ENCODE measurements at places on chromosomes 2 and 18. TPM values are rescaled to one million over a fixed set of nuclear protein-coding genes. Genes with fewer than 3 reads are reported as not detected.
A peak's percentile ranks its signal among the peaks of the same experiment; 100 is the strongest.

DNA sequence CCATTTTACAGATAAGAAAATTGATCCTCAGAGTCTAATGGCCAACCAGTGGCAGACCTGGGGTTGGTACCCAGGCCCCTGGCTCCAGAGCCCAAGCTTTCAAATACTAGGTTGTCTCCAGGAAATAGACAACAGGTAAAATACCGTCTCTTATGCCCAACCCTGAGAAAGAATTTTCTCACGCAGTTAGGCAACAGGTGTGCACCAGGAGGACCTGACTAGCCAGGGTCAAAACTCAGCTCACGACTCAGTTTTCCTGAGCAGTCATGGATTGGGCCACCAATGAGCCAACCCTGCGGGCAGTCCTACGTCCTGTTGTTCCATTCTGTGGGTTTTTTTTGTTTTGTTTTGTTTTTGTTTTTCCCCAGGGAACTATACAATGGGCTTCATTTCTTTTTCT, 13.5 kb downstream of the TRIB2 start:
- no peak for DNase-seq

DNA sequence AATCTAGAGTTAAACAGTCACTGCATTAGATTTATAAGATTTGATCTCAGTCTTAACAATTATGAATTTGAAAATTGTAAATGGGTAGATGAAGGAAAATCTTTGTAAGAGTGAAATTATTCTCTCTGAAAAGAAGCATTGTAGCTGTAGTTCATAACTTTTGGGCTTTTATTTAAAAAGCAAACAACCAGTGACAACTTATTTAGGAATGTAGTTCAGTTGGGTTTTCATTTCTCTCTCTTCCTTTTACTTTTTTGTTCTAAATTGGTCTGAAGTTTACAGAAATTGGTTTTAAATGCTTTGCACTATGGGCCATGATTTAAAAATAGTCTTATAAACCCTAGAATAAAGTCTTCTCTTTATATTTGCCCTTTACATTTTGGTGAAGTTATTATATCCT, 296.6 kb downstream of the GULP1 start:
- DNase-seq: no peak

- no peak for DNase-seq
Measured at GRCh38 chr18:3358310-3358709, 91.7 kb upstream of the TGIF1 start.

DNA sequence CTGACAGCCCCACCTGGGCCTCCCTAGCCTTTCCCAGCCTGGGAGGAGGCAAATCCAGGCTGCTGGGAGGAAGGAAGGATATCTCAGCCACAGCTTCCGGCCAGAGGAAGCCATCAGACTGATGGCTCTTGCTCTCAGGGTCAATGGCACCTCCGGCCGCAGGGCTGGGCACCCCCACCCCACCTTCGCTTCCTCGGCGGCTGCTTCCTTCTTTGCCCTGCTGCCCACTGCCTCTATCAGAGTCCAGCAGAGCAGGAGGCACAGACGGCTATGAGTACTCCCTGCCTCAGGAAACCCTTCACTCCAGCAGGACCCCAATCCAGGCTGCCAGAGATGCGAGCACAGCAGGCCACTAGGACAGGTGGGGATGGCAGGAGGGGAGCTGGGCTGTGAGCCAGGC, 3.3 kb downstream of the SEMA4C start:
- no peak for DNase-seq

- no peak for DNase-seq
Measured at GRCh38 chr2:134582547-134582899, 136.3 kb downstream of the TMEM163 start.

GRCh38 chr2:105584435-105585010, 160.2 kb upstream of the NCK2 start:
- no peak for DNase-seq

GRCh38 chr2:121329786-121330185, 44.8 kb upstream of the TFCP2L1 start:
- no peak for DNase-seq

GRCh38 chr18:13501891-13502290, 224.5 kb downstream of the FAM210A start:
- DNase-seq: no peak

GRCh38 chr18:75280427-75281280, 70.1 kb downstream of the TSHZ1 start:
- DNase-seq: no peak

DNA sequence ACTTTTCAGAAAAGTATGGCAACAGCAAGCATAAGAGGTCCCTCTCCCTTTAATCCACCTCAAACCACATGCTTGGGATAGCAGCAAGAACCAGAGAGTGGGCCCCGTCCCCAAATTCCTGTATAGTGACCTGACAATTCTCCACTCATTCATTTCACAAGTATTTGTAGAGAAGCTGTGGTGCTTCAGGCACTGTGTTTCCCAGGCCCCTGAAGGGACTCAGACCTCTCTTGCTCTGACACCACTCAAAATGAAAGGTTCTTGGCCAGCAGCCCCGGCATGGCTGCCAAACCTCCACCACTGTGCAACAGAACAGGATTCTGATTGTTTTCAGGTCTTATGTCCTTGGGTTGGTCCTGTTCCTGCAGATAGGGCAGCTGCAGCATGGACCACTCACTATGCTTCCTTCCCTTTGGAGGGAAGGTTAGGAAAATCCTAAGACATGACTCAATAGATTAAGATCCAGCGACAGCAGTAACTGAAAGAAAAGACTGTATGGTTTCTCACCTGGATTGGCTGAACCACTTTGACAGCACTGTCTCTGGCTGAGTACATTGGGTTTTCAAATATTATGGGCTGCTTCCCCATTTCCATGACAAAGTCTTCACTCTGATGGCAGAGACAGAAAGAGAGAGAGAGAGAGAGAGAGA, 67.6 kb downstream of the DHRS9 start:
- DNase-seq: no peak

DNA sequence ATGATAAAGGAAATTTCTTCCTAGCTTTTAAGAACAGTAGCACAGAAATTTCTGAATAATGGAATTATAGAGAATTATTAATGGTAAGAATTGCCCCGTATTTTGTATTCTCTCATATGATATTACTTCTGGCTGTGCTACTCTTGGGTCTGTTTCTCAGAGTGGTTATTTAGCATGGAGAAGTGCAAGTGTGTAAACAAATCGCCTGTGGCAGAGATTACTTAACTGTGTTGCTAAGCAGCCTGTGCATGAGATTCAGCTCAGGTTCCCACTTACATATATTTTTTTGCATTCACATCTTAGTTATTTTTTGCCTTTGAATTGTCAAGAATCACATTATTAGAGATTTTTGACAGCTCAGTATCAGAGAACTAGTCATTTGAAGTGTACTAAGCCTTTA, 80.1 kb upstream of the NFATC1 start:
- DNase-seq: no peak

- no peak for DNase-seq
Measured at GRCh38 chr2:143422681-143423080, 293.5 kb downstream of the ARHGAP15 start.

GRCh38 chr2:144935191-144935590, 415.3 kb upstream of the ZEB2 start:
- no peak for DNase-seq

DNA sequence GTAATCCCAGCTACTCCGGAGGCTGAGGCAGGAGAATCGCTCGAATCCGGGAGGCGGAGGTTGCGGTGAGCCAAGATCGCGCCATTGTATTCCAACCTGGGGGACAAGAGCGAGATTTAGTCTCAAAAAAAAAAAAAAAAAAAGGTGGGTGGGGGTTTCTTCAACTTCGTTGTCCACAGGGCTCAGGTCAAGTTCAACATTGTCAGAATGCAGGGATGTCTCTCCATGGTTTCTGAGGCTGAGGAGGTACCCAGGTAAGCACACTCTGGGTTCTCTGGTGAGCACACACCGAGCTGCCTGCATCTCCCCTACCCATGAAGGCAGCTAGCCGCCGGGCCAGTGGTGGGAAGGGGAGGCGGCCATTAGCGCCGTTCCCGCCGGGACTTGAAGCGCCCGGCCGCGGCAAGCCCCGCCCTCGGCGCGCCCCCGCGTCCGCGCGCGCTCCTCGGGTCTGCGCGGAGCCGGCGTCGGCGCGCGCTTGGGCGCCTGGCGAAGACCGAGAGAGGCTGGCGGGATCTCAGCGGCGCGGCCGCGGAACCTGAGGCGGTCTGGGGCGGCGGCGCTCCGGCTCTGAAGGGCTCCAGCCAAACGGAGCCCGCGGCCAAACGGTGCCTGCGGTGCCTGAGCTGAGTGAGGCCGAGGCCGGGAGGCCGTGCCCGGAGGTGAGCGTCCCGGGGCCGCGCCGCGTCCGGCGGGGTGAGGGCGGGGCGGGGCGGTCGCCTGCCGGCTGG, at the start of gene UBXN2A:
Gene UBXN2A (plus strand): TSS at position 477 of the 731 bp plus-strand sequence. CDS start 17,852 bp downstream, outside the sequence.
- DNase-seq: peak; percentile 87

DNA sequence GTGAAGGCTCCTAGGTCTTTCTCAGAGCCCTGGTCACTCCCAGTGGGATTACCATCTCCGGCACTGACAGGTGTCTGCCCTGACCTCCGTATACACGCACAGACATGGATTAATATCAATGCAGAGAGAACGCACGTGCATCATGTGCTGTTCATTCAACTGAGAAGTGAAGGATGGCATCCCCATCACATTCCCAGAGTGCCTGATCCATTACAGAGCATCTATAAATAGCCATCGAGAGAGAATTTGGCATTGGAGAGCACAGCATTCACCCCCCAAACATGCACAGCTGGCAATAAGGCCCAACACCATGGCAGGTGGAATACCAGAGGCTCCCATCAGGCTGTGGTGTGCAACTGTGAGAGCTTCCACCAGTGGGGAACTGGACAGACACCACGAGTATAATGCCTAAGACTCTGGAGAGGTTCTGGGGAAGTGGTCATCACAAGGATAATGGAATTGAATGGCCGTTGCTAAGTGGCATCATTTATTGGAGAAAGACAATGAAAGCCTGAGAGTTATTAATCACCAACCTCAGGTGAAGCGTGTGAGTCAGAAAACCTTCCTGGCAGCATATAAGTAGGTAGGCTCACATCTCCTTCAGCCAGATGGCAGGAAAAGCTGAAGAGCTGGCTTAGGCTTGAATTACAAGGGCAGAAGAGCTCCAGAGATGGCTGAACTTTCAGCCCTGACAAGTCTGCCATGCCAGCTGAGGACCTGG, 244.5 kb upstream of the ID2 start:
- DNase-seq: no peak

GRCh38 chr2:119240311-119241204, 16.9 kb downstream of the STEAP3 start:
- DNase-seq: no peak

DNA sequence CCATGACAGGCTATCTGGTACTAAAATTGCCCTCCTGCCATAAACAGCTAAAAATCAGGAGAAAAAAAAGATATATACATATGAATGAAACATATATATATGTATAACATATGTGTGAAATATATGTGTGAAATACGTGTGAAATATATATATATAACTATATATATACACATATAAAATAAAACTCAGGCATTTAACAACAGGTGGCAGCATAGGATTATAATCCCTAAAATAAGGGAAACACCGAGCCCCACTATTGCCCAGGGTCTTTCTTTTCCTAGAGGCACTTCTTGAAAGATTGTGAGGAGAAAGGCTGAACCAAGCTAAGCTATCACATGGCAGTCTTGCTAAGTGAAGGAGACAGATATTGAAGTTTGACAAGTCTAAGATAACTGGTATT, 65.9 kb upstream of the CYTIP start:
- DNase-seq: no peak

GRCh38 chr2:49265471-49265870, 111.2 kb upstream of the FSHR start:
- DNase-seq: no peak

Gene CAPN14
- total RNA-seq: 3.3 TPM

Gene MC5R
- not detected for total RNA-seq

Gene STEAP3
- total RNA-seq: 1.1 TPM

Gene ASB18
- not detected for total RNA-seq

Gene CRYGD
- total RNA-seq: not detected

Gene ST6GAL2
- total RNA-seq: not detected

Gene IFIH1
- 63.0 TPM for total RNA-seq

Gene NT5DC4
- total RNA-seq: 2.1 TPM

Gene ARMC9
- 9.0 TPM for total RNA-seq

Gene DPP4
- 1.9 TPM for total RNA-seq

Gene ZNF385B
- total RNA-seq: not detected

Gene PIKFYVE
- 92.2 TPM for total RNA-seq
